Small intestine (tissue), 16 donors: ENCODE measurements at places on chromosomes 16 and 17.

DNA sequence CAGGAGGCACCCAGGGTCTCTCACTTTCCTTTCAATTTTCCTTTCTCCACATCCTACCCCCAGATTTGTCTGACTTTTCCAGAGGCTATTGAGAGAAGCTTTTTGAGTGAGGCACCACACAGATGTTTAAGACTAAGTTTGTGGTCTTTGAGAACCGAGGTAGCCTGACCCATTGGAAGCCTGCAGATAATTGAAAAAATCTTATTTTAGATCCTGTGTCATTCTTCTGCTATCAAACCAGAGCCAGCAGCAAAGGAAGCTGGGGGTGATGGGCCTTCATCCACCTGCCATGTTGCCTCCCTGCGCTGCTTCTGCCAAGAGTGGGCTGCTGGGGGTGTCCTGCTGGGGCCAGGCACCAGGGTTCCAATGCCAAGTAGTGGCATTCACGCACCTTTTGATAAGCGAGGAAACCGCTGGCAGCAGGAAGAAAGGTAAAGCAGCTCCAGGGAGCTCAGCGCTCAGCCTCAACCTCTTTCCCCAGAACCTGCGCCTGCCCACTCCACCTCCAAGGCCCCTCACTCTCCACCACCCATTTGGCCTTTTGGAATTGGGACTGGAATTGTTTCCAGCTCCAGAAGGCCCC, 55.6 kb downstream of the MPRIP start:
- no peak for DNase-seq

GRCh38 chr16:30660424-30661261, 2.4 kb downstream of the FBRS start:
- peak; percentile 93 for DNase-seq

- DNase-seq: peak; percentile 86
Observed at GRCh38 chr17:28725660-28726225, 290 bp downstream of the TLCD1 start.

GRCh38 chr16:17194190-17194780, 276.5 kb downstream of the XYLT1 start:
- DNase-seq: peak; percentile 37

GRCh38 chr16:87855852-87856715, 13.2 kb downstream of the SLC7A5 start:
- DNase-seq: peak; percentile 53

DNA sequence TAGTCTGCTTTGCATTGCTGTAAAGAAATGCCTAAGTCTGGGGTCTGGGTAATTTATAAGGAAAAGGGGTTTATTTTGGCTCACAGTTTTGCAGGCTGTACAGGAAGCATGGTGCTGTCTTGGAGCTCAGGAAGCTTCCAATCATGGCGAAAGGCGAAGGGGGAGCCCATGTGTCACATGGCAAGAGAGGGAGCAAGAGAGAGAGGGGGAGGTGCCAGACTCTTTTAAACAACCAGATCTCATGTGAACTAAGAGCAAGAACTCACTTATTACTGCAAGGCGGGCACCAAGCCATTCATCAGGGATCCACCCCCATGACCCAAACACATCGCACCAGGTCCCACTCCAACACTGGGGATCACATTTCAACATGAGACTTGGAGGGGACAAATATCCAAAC, 148.2 kb upstream of the HS3ST2 start:
- no peak for DNase-seq

- DNase-seq: no peak
Observed at GRCh38 chr16:66091471-66091891, 275.0 kb upstream of the CDH5 start.

- DNase-seq: peak; percentile 42
Observed at GRCh38 chr16:15594711-15595320, 48.1 kb downstream of the MARF1 start.

DNA sequence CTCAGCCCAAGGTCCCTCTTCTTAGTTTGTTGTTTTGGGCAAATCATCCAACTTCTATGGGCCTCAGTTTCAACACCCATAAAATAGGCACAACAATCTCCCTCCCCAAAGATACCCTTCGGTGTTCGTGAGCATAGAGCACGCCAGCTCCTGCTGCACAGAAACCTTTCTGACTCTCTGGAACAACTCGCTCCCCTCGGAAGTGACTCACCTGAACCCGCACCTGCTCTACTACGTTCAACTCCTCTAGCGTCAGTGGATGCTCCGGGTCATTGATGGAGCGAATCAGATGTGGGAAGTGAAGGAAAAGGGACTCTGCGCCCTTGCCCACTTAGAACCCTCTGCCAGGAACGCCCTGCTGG, 445 bp downstream of the CIAO2B start:
- no peak for DNase-seq

GRCh38 chr17:81438688-81439087, 43.4 kb downstream of the BAHCC1 start:
- DNase-seq: no peak

DNA sequence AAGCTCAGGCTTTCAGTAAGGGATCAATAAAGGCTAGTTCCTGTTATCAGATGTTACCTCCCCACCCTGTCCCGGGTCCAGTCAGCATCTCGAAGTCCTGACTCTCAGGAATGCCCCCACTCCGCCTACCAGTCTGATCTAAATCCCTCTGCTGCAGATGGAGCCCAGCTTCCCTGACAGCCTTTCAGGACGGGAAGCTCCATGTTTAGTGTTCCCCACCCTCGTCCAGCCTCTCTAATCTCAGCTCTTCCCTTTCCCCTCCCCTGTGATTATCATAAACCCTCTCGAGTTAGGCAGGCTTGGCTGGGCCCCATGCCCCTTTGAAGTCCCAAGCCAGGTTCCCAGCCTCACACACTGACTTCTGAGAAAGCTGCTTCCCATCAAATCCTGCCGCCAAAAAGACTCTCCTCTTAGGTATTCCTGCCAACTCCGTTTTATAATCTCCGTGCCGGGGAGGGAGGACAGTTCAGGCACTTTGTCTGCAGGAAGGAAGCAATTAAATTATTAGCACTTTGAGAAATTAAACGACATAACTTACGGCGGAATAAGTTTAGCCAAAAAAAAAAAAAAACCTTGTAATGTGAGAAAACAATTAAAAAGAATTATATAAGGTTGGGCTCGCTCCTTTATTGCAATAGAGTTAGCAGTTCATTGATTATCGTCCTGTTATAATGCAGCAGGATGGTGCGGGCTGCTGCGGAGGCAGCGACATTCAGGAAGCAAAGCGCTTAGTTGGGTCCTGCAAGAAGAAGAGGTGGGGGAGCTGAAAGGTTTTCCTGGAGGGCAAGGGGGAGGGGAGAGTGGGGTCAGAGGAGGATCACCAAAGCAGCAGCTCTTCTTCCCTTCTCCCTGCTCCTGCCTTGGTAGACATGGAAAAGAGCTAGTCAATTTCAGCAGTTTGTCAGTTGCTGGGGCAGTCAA, 16.8 kb upstream of the ETV4 start:
- DNase-seq: peak; percentile 34

DNA sequence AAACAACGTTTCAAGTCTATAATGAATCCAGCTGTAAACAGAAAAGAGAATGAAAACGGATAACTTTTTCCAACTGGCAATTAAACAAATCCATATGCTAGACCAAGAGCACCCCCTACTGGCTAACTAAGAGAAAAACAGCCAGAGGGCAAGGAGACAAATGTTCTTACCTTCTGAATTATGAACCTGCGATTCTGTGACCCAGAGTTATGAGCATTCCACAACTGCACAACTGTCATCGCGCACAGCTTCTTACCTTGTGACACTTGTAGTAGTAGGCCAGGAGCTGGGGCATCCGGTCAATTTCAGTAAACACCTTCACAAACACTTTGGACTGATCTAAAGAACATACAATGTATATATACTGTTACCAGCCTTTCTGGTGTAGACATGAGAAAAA, 18.6 kb downstream of the COG7 start:
- DNase-seq: peak; percentile 78

GRCh38 chr17:76146053-76146851, 5.2 kb upstream of the FOXJ1 start:
- DNase-seq: no peak

GRCh38 chr16:69428652-69429051, 4.2 kb downstream of the CYB5B start:
- no peak for DNase-seq

DNA sequence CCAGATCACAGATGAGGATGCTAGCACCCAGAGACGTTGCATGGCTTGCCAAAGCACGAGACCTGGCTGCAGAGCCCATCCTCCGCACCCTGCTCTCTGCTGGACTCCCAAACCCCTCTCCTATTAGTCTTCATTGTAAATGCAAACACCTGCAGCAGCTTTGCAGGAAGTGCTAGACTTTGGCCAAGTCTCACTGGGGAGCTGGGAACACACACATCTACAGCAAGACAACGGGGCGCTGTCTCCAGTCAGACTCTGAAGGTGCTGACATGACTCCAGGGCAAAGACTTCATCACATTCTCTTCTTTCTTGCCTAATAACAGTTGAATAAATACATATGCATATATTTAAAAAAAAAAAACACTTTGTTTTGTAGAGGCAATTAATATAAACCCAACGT, 43.8 kb downstream of the CYTH1 start:
- DNase-seq: peak; percentile 81
